ENCODE measurements at places on chromosomes 13 and 19.

DNA sequence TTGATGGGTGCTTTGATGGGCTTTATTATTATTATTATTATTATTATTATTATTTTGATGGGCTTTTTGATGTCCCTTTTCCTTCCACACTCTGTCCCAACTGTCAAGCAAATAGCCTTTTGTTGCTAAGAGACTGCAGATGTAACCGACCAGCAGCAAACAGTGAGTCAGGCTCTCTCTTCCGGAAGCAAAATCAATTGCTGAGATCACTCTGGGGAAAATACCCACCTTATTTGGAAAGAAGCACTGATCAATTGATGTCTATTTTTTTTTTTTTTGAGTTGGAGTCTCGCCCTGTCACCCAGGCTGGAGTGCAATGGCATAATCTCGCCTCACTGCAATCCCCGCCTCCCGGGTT lies 2.9 kb downstream of the LDLR start:
- DNase-seq = peak; percentile 54

DNA sequence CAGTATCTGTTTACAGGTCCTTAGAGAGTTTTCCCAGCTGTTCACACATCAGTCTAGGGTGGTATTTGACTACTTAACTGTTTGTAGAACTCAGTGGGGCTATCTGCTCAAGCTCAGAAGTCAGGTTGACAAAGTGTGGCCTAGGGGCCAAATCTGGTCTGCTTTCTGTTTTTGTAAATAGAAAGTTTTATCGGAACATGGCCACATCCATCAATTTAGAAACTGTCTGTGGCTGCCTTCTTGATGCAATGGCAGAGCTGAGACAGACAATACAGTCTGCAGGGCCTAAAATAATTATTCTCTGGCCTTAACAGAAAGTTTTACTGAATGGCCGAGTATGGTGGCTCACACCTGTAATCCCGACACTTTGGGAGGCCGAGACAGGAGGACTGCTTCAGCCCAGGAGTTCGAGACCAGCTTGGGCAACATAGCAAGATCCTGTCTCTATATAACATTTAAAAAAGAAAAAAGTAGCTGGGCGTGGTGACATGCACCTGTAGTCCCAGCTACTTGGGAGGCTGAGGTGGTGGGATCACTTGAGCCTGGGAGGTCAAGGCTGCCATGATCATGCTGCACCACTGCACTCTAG lies 2.4 kb downstream of the SMG9 start:
- DNase-seq = no peak

DNA sequence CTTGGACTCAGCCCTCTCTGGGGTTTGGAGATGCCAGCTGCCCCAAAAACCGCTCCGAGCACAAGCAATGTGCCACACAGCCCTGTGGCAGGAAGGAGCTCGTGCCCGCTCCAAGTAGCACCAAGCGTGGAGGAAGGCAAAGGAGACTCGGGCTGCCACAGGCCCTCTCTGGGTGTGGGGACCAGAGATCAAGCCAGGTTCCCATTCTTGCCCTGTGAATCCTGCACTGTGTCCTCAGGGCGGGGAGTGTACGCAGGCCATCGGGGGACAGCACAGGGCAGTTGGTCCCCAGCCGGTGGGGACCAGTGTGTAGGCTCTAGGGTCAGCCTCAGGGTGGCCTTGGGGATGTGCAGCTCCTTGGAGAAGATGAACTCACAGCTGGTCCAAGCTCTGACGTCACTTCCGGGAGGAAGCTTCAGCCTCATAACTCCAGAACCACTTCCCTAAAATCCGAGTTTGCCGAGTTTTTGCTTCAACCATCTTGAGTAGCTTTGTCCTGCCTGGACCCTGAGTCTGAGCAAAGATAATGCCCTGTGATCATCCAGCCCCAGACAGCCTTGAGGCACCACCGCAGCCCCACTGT lies 9.3 kb upstream of the CPAMD8 start:
- no peak for DNase-seq

DNA sequence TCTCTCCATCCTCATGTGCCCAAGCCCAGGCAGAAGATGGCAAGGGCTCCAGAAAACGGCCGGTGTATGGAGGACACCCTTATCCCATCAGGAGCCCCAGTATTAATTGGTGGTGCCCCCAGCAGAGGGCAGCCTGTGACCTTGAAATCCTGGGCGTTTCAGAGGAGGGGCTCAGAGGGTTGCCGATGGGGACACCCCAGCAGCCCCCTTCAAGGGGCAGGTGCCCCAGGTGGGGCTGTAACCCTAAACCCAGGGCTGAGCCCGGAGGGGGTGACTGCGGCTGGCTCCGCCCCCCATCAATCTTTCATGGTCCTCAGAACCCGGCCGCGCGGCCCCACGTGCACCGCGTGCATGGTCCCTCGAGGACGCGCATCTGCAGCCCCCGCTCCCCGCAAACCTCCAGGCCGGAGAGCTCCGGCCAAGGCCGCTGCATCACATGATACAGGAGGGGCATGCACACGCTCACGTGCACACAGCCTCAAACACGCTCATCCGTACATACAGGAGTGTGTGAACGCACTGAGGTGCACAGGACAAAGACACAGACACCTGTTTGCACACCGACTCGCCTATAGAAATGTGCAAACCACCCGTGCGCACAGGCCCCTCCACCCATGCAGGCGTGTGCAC lies 949 bp downstream of the RAB3A start:
- DNase-seq = no peak

DNA sequence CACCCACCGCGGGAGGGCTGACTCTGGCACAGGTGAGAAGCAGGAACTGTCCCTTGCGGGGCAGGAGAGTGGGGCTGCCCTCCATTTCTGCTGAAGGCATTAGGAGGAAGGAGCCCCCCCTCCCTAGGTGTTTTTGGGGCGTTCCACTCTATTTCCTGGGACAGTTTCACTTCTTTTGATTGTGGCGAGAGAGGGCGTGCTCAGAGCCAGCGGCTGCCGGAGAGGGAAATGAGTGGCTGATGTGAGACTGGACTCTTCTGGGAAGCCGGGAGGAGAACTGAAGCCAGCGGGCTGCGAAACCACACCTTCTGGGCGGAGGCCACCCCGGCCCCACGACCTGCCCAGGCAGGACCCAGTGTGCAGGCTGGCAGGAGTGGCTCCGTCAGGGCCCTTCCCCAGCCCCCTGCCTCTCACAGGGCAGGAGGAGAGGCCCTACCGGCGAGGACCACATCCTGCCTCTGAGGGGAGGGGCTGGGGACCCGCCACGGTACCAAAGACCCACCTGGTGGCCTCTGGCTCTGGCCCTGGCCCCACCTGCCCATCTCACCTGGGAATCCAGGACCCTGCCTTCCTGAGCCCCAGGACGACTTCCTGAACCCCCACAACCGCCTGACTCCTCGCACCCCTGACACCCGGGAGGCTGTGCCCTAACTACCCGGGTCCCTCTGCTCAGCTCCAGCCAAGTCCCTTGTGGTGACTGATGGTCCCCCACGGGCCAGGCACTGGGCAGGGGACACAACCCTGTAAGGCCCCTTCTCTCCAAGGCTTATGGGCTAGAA lies 25.9 kb downstream of the MPND start:
- peak; percentile 70 for DNase-seq
